ENCODE measurements at places on chromosomes 2 and 18.

DNA sequence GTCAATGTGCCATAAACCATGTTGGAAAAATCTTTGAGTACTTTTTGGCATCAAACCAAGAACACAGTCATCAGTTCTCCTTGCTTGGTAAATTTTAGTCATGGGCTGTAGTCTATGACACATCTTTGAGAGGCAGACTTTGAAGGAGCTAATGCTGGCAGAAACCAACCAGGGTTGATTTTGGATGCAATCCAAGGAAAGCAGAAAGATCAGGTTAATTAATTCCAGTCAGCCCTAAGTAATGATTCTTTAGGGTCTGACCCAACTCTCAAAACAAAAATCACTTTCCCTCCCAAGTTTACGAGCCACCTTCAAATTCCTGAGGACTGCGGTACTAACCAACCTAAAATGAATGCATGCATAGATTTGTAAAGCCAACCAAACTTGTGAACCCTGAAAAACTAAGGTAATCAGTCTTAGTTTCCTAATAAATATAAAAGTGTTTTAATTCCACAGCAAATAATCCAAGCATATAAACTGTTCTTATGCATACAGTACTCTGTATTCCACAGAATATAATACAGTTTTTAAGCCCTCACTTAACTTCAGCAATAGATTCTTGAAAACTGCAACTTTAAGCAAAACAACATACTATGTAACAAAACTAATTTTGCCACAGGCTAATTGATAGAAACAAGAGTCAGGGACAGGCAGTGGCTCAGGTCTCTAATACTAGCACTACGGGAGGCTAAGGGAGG is 22.0 kb downstream of the AP1S3 start:
- DNase-seq, result no peak

DNA sequence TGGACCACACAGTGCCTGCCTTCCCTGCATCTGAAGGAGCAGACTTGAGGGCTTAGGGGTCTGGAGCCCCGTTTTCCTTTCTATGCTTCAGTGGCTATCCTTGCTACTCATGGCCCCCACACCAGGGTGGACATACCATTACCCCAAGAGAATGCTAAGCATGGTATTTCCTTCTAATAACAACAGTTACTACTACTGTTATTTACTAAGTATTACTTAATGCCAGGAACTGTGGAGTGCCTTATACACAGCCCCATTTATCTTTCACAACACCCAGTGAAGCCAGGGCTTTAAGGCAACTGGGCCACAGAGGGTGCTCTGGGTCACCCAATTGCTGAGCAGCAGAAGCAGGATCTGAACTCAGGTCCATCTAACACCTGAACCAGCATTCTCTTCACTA is 5.8 kb upstream of the PAX8 start:
- DNase-seq, result no peak

DNA sequence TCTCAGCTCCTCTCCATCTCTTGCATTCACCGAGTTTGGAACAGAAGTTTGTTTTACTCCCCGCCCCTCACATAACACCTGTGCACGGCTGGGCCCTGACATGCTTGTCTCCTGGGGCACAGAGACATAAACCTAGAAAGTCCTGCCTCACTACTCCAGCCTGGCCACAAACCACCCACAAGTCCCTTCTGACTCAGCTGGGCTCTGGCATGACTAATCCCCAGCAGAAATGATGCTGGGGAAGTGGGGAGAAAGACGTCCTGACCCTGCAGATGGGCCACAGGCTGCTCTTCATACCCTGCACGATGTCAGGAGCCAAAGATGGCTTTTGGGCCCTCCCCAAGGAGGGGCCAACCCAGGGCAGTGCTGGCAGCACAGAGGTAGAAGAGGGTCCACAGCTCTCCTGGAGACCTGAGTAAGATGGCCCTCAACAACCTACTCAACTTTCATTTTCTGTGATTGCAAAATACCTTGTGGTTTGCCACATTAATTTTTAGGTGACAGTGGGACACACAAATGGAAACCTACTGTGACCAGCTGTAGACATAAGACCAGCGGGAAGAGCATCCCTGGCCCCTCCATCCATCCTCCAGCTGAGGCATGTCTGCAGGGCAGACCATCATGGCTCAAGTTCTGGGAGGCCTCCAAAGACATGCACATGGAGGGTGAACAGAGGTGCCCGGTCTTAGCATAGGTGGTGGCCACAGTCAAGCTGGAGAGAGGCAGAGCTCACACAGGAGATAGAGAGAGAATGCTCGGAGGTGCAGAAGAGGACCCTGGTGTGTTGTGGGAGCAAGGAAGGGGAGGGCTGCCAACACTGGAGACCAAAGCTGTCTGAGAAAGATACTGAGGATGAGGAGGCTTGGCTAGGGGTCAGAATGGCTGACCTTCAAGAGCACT is 40.0 kb downstream of the DNMT3A start:
- DNase-seq, result no peak

GRCh38 chr2:36376319-36376765 is 20.8 kb downstream of the CRIM1 start:
- DNase-seq, result no peak

DNA sequence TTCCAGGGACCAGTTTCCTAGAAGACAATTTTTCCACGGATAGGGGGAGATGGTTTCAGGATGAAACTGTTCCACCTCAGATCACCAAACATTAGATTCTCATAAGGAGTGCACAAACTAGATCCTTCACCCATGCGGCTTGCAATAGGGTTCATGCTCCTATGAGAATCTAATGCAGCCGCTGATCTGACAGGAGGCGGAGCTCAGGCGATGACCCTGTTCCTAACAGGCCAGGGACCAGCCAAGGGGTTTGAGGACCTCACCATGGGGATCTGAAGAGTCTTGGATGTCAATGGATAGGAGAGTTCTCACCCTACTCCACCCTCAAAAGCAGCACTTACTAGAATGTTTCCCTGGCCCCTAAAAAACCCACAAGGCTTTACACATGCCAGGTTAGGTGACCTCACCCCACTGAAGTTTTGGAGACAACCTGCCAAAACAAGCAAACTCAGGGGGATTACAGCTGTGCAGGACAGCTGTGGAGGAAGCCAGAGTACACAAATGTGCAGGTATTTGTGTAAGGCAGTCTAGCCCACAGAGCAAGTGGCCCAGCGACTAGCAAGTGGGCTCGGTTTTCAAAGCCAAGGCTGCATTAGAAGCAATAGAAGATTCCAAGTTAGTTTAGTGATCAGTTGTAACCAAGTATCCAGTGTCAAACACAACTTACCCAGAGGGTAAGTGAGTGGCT is 3.9 kb downstream of the EVA1A start:
- no peak for DNase-seq

GRCh38 chr2:9388950-9389911 is 34.1 kb downstream of the ITGB1BP1 start:
- DNase-seq, result no peak

DNA sequence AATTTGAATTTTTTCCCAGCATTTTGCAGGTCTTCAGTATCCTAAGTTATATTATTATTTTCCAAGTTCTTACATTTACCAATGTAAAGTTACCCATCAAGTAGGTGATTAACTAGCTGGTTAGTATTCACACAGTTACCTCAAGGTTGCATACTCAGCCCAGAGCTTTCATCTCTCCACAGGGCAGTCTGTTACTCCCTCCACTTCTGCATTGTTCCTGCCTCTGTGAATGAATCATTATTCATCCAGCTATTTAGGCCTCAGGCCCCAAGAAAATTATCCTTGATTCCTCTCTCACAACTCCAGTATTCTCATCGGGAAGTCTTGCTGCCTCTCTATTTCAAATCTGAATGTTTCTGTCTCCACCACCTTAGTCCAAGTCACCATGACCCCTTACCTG is 92.2 kb downstream of the SMC6 start:
- no peak for DNase-seq

GRCh38 chr2:47031909-47032668 is 116.5 kb upstream of the MCFD2 start:
- DNase-seq, result no peak

GRCh38 chr2:19352946-19353720 is 5.3 kb downstream of the OSR1 start:
- DNase-seq, result no peak

DNA sequence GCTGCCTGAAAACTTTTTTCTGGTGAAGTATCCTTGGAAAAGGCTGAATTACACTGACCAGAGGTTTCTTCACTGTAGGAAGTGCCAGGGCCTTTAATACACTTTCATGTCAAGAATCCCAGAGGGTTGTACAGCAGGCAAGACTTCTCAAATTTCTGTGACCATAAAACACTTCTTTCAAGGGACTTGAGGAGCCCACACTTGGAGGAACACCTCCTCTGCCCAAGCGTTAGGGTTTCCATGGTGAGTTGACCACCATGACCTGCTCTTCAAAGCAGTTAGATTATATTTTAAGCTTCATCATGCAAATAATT is 12.9 kb upstream of the SALL3 start:
- no peak for DNase-seq
